ENCODE measurements at places on chromosomes 5 and 9.

GRCh38 chr5:143440448-143441115 is 37.1 kb upstream of the NR3C1 start:
- no peak for DNase-seq

GRCh38 chr5:127958421-127959011 is 125.0 kb upstream of the SLC12A2 start:
- DNase-seq, result no peak

DNA sequence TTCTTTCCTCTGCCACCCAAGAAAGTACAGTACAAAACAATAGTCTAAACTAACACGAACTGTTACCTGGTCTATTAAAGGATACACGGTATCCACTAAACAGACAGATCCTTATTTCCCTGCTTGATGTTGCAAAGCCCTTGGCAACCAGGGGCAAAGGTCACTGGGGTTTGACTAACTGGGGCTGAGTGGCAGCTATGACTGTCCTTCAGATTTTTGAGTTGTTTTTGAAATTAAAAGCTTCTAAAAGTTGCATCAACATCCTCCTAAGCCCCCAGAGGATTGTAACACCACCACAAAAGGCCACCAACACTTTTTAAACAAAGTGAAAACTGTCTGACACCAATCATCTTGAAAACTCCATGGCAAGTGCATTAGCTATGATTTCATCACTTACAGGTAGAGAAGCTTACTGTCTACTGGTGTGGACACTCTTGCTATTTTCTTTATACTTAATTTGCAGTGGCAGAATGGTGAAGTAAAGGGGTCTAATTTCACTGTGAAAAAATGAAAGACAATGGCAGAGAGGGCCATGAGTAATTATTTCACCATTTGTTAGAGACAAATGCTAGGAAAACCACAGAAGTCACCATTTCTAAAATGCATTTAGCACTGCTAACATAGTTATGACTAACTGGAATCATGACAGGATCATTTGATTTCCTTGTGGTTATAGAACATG is 292.4 kb downstream of the EFNA5 start:
- no peak for DNase-seq

GRCh38 chr9:14281136-14281795 is 32.7 kb downstream of the NFIB start:
- DNase-seq, result no peak

DNA sequence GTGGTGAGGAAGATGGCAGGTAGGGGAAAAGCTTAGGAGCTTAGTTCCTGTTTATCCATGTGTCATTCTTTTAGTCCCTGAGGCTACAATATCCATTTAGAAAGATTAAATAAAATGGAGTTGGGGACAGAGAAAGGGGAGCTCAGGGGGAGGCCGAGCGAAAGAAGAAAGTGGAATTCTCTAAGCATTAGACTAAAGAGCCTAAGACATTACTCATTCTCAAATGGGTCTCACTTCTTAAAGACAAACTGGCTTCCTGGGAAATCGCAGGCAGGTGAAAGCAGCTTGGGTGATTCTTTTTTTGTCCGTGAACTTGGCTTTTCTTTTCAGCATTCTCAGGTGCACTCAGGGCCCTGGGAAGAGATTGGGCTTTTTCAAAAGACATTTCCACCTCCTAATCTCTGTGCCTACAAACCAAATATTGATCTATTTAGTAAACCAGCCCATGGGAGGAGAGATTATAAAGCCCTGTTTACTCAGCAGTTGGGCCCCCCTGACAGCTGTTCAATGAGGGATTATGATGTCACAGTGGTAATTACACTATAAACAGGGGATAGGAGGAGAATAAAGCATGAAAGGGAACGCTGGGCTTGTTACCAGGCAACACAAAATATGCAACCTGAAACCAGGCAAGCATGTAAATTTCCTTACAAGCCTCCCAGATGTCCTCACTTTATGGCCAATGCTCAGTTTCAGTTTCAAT is 584.0 kb downstream of the ACTL7B start:
- no peak for DNase-seq

GRCh38 chr5:125575891-125576505 is 829.6 kb upstream of the ZNF608 start:
- DNase-seq, result no peak

- DNase-seq, result no peak
Measured at GRCh38 chr5:80034559-80034958, 589 bp upstream of the THBS4 start.

DNA sequence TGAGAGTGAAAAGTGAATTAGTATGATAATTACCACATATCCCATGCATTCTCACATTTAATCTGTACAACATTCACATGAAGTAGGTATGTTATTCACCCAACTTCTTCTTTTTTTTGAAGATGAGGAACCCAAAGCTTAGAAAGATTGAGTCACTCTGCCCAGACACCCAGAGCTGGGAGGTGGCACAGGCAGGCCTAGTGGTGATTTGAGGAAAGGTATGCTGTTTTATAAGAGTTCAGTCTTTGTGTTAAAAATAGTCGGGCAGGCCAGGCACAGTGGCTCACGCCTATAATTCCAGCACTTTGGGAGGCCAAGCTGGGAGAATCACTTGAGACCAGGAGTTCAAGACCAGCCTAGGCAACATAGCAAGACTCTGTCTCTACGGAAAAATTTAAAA is 285.3 kb downstream of the NR3C1 start:
- no peak for DNase-seq

DNA sequence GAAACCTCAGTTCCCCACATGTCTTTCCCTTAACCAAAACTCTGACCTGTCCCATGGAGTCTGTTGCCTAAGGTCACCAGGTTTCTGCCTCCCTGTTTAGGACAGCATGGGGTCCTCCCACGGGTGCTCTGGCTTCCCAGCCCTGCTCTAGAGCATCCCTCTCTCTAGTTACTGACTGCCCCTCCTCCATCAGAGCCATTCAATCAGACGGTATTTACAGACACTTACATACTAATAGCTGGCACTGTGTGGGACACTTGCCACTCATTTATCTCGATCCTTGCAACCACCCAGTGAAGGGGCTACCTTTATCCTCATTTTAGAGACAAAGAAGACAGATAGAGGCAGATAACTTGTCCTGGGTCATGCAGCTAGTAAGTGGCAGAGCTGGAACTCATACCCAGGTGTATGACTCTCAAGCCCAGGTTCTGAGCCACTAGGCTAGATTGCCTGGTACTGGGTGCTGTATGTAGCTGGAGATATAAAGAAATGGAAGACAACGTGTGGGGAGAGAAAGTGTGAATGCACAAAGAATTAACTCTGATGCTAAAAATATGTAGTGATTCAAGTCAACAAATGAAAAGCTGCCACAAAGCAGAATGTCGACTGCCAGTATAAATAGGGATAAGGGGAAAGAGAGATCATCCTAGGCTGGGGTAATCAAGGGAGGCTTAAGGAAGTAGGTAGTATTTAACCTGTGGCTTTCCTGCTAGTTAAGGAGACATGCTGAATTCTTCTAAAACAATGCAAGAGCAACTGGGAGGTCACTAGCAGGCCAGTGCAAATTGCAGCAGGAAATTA is 52.5 kb upstream of the PDE8B start:
- no peak for DNase-seq

- no peak for DNase-seq
Measured at GRCh38 chr9:16062542-16063240, 509.8 kb downstream of the CCDC171 start.

GRCh38 chr9:115815786-115816185 is 337.8 kb upstream of the PAPPA start:
- DNase-seq, result no peak

DNA sequence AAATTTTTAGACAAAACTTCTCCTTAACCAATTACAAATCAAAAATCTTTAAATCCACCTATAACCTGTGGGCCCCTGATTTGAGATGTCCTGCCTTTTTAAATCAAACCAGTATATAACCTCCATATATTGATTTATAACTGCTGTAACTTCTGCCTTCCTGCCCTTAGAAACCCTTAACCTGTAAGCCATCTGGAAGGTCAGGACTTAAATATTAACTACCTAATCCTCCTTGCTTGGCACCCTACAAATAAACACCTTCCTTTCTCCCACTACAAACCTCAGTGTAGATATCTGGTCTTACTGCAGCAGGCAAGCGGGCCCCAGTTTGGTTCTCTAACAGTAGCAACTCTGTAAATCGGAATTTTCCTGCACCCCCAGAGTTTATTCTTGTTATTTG is 83.9 kb downstream of the MTREX start:
- DNase-seq, result no peak

DNA sequence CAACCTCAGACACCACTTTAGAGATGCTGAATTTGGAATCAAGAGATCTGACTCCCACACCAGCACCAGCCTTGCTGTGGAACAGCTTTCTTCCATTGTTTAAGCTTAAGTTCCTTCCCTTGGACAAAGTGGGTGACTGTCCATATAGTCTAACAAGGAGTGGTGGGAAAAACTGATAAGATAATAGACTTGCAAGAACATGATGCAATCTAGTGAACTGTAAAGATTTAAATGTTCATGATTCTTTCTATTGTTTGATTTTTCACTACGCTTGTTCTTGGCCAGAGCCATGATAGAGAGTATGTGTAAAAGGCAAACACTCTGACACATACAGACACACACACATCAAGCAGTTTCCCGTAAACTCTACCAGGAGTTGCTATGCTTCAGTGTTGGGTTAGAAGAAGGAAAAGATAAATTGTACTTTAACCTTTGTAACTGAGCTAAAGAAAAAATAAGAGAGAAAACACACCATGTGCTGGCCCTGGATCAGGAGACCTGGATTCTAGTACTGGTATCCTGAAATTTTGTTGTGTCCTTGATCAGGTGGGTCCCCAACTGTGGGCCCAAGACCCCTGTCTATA is 94.3 kb downstream of the PAPPA start:
- no peak for DNase-seq

DNA sequence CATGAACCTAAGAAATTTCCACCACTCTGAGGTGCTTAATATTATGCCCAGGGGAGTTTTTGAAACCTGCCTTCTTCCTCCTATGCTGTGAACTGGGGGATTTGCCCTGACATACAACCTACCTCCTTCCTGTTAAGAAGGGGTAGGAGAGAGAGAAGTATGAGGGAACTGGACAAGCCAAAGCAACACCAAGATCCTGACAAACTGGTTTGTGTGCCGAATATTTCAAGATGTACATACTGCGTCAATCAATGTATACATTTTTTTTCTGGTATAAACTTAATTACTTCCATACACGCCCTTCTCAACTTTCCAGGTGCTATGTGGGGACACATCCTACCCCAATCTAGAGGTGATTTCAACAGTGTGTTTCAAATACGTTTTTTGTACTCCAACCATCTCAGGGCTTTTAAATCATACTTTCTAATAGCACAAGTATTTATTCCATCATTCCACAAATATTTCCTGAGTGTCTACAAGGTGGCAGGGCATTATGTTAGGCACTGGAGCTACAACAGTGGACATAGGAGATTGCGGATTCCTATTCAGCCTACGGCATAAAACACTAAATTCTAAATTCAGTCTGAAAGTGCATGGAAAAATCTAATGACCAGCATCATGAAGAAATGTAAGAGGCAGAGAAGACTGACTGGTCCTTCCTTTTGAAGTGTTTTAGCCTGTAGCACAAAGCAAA is 70.1 kb upstream of the IFNK start:
- DNase-seq, result no peak

GRCh38 chr5:82183828-82184227 is 94.3 kb downstream of the RPS23 start:
- DNase-seq, result no peak

- DNase-seq, result no peak
Measured at GRCh38 chr9:23587433-23587832, 238.6 kb downstream of the ELAVL2 start.

GRCh38 chr5:34675857-34676256 is 19.7 kb downstream of the RAI14 start:
- DNase-seq, result no peak

- DNase-seq, result no peak
Measured at GRCh38 chr9:6415266-6415665, 2.3 kb downstream of the UHRF2 start.

DNA sequence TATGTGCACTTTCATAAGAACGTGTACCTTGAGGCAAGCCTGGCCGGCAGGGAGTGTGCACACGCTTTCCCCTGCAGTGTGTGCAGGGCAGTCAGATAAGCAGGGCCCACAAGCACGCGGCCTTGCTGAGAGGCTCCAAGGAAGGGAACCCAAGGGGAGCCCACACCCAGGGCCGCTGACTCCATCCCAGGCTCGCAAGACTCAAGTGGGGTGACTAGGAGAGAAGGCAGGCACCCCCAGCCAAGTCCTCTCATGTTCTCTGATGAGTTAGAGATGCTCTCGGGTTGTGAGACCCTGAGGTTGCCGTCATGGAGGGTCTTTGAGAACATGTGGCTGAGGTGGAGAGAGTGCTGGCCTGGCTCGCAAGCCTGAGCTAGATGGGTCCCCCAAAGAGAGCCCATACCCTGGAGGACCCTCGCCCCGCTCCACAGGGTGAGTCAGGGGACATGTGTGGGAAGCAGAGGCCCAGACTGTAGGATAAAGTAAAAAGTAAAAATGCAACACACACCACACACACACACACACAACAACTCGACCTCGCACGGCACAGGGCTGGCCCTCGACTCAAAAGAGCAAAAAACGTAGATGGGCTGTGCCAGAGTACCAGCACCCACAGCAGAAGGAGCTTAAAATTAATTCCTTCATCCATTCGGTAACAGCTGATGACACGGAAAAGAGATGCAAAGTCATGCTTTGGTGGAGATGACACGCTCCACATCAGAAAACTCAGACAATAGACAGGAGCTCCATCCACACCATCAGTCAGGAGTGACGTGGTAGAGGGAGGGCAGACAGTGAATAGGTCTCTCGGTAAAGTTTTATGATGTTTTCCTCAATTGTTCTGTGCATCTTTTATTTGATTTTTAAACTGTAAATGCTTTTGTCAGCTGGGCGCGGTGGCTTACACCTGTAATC is 54.8 kb upstream of the NKD2 start:
- DNase-seq, result no peak

DNA sequence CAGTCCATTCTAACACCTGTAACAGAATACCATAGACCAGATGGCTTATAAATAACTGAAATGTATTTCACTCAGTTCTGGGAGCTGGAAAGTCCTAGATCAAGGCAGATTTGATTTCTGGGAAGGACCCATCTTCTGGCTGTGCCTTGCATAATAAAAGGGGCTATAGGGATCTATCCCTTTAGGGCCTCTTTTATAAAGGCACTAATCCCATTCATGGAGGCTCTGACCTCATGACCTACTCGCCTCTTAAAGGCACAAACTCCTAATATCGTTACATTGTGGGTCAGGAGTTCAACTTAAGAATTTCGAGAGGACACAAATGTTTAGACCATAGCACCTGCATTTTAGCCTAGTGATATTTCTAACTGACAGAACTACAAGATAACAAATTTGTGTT is 619.0 kb downstream of the CDH18 start:
- DNase-seq, result no peak

DNA sequence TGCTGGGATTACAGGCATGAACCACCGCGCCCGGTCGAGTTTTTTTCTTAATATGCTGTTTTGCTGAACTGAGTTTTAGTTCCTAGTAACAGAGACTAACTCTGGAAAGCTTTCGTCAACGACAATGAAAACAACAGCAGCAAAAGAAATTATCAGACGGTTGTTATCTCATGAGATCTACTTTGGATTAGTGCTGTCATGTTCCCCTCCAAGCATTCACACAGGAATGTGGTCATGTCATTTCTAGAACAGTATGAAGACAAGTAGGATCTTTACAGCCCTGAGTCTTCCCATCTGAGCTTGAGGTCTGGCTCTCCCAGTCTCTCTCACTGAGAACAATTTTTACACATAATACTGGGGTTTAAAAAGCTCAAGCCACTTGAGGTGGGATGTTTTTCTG is 4.0 kb upstream of the ANKRD33B start:
- no peak for DNase-seq

- DNase-seq, result no peak
Measured at GRCh38 chr5:128276537-128277216, 193.1 kb downstream of the SLC12A2 start.

- no peak for DNase-seq
Measured at GRCh38 chr5:58076483-58077257, 383.2 kb downstream of the PLK2 start.

All from activated CD8-positive, alpha-beta memory T cell treated with anti-CD3 and anti-CD28 coated beads for 1 hour (primary cell).